Epithelial cell of proximal tubule (primary cell): ENCODE measurements at places on chromosomes 1 and 21.

DNA sequence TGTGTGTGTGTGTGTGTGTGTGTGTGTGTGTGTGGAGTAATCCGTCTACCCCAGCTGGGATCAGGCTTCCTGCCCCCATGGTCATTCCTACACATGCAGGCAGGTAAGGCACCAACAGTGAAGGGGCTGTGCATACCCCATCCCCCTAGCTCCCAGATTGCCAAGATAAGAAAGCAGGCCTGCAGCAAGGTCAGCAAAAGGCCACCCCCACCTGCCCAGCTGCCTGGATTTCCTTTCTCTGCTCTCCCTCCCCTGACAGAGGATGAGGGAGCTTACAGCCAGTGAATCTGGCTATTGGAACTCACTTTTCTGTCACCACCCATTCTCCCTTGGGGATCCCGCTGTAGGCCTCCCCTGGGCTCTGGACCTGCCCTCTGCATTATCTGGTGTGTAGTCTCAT is 7.9 kb downstream of the ALX3 start:
- DNase-seq, result no peak

GRCh38 chr1:229832695-229833094 is 206.6 kb downstream of the URB2 start:
- no peak for DNase-seq

GRCh38 chr1:35850051-35850450 is 33.0 kb upstream of the AGO1 start:
- no peak for DNase-seq

GRCh38 chr1:57916041-57916440 is 492.2 kb upstream of the DAB1 start:
- no peak for DNase-seq

DNA sequence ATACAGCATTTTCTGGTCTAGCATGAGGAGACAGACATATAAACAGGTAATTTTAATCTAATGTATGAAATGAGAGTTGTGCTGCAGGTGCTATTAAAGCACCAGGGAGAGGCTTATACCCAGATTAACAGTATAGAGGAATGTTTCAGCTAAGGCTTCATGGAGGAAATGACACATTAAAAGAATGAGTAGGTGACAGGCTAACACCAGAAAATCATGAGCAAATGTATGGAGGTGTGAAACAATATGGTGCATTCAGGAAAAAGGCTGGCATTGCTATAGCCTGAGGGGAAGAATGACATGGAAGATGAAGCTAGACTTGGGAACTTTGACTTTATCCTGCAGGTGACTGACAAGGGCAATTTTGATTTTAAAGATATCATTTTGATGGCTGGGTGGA is 7.0 kb downstream of the ARPC5 start:
- no peak for DNase-seq

GRCh38 chr1:183404476-183404875 is 13.7 kb downstream of the NMNAT2 start:
- no peak for DNase-seq

DNA sequence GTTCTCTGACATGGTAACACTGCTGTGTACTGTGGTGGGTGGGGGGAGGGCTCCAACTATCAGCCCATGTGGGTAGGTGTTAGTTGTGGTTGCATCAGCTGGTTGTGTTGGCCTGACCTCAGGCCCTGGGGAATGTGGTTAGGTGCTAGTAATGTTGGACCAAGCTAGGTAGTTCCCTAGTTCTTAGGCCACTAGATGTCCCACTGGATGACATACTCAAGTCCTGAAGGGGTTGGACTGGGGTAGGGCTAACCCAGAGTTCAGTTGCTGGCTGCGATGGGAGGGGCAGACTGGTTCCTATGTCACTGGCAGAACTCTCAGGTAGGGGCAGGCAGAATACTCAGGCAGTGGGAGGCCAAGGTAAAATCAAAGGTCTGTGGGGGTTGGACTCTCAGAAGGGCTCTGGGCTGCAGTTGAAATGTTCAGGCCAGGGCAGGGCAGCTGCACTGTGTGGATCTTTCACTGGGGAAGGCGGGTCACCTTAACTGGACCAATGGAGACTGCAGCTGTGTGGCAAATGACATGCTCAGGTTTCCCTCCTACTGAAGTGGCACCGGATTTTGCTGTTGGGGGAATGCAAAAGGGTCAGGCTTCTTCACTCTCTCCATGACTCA is 870.7 kb downstream of the LRRIQ3 start:
- no peak for DNase-seq

GRCh38 chr1:165383599-165384405 is 27.3 kb upstream of the LMX1A start:
- DNase-seq, result no peak

- no peak for DNase-seq
Observed at GRCh38 chr1:74779750-74780149, 46.8 kb downstream of the TYW3 start.

DNA sequence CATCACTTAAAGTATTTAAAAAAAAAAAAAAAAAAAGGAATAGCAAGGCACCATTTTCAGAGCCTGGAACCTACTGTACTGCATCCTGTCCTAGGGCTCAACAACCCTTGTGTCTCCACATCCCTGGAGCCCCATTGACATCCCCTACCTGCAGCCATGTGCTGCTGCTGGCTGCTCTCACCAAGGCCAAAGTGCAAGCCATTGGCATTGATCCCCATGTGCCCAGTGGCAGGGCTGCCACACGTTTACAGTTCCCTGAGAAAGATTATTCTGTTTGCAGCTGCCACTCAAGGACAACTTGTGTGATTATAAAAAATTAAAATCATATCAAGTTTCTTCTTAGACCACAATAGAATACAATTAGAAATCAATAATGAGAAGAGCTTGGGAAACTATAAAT is 129.9 kb downstream of the LHX8 start:
- DNase-seq, result no peak

DNA sequence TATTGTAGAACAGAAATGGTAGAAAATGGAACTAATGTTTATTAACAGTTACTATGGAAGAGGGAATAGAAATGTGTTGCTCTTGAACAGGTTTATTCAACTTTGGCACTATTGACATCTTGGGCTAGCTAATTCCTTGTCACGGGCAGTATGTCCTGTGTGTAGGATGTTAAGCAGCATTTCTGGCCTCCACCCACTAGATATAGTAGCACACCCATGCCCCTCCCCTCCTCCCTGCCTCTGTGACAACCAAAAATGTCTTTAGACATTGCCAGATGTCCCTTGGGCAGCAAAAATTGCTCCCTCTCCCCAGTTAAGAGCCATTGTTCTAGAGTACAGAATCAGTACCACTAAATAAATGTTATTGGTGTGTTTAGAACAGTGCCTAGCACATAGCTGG is 91.4 kb upstream of the TPTE start:
- DNase-seq, result no peak

DNA sequence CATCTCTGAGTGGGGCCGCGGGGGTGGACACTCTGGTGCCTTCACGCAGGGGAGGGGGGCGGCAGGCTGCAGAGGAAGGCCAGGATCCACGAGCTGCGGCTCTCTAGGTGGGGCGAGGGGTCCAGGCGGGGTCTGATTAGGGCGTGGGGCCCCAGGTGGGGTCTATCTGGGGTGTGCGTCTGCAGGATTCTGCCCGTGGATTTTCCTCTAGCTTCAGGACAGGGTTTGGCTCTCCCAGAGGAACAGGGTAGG is 6.3 kb downstream of the JMJD4 start:
- DNase-seq, result no peak

- DNase-seq, result no peak
Observed at GRCh38 chr1:116711263-116711840, 42.9 kb upstream of the CD2 start.

- DNase-seq, result no peak
Observed at GRCh38 chr1:30294508-30294907, 428.9 kb downstream of the MATN1 start.

GRCh38 chr1:53071167-53071865 is 9.3 kb downstream of the PODN start:
- no peak for DNase-seq

DNA sequence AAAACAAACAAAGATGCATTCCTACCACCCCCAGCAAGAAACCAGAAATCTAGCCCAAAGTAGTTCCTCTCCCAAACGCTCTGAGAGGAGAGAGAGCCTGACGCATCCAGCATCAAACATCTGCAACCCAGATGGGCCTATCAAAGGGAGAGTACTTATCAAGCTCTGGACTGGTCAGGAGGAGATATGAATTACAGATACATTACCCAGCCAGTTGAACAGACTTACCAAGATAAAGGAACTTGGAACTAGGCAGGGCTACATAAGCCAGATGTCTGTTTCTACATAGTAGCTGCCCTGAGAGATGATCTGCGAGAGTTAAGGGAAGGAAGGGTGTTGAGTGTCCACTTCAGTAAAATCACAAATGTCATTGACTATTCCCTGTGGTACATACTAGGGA is 138.4 kb downstream of the PAPPA2 start:
- DNase-seq, result no peak

DNA sequence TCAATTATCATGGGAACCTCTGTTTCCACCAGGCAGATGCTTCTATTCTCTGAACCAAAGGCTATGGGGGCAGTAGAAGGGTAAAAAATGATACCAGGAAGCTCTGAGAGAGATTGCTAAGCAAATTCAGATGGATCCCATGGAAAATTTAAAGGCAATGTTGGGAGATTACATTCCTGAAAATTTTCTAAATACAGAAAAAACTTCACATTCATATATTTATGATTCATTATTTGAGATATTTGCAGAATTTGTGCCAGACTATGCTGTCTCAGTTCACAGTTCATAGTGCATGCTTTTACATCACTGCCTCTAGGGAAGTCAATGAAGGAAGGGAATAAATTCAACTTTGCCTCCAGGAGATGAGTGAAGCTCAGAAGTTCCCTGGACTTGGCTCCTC is 57.5 kb downstream of the KCNT2 start:
- DNase-seq, result no peak

DNA sequence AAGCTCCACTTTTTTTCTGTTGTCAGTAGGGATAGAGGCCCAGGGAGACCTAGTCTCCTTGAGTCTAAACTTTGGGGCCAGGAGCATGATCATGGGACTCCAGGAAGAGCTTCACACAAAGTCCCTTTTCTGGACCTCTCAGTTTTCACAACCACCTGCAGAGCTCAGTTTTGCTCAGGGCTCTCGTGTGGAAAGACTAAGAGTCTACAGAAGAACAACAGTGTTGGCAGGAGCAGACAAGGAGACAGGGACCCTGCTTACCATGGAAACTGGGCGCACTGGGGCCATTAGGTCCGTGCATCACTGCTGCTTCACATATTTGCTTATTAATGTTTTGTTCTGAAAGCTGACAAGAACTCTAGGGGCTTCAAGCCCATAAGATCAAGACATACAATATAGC is 63.9 kb upstream of the HSD17B7 start:
- DNase-seq, result no peak

DNA sequence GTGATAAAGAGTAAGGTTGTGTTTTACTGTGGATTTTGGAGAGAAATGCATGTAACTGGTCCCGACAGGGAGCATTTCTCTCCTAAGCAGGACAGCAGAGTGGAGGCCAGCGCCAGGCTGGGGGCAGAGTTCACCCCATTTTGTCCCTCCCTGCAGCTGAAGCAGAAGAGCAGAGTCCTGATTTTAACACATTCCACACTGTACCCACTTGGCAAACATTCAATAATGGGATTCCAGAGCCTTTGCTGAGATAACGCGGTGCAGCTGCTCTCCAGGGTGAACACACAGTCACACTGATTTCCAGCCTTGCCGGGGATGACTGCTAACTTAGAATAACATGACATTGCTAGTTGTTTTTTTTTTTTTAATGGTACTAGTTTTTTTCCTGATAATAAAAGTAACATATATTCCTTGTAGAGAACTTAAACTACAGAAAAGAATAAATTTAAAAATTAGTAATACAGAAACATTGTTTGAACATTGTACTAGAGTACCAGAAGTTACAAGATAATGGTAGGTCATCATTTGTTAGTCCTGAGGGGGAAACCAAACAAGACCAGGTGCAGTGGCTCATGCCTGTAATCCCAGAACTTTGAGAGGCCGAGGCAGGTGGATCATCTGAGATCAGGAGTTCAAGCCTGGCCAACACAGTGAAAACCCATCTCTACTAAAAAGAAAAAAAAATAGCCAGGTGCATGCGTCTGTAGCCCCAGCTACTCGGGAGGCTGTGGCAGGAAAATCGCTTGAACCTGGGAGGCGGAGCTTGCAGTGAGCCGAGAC is 77.2 kb downstream of the SCCPDH start:
- no peak for DNase-seq

DNA sequence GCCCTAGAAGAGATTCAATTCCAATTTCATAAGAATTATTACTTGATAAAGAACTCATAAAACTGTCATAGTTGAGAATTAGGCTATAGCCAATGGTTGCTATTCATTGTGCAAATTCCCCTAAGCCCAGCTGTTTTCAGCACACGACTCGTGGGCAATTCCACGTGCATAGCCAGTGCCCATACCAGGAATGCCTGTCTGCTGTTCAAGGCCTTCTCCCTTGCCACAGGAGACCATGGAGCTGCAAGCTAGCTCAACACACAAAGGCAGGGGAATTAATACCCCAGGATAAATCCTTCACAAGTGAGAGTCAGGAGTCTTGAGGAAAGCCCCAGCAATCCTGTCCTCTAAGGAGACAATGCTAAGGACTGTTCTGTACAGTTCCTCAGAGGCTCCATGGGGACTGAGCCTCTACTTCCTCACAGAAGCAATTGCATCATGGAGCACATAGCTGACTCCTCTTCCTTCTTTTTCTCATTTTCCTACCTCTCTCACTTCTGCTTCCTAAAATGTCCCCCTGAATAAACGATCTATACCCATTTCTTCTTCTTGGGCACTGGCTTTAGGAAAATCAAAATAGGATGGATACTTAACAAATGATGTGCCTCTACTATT is 19.1 kb upstream of the CHRM3 start:
- no peak for DNase-seq

- no peak for DNase-seq
Observed at GRCh38 chr1:179167418-179167777, 62.1 kb downstream of the ABL2 start.

- no peak for DNase-seq
Observed at GRCh38 chr1:201625226-201625761, 86.4 kb downstream of the NAV1 start.

GRCh38 chr1:58926152-58926551 is 142.3 kb upstream of the JUN start:
- no peak for DNase-seq

GRCh38 chr1:6167391-6168303 is 12.5 kb downstream of the CHD5 start:
- DNase-seq, result no peak

DNA sequence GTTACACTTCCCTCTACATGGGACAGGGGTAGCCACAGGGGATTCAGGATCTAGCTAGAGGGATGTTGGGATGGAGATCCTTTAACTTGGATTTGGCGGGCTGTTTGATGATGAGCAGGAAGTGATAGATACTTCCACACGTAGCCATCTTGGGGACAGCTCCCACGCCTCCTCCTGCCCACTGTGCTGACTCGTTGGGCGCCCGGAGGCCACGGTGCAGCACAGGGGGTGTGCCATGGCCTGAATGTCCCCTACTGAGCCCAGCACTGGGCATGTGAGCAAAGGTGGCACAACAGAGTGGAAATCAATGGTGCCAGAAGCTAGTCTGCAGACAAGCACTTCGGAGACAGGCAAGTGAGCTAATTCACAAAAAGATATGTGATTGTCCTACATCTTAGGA is 31.6 kb upstream of the CCSAP start:
- DNase-seq, result no peak

- no peak for DNase-seq
Observed at GRCh38 chr1:112686417-112686816, 12.0 kb downstream of the MOV10 start.
